Lower leg skin (tissue), 4 donors: ENCODE measurements at places on chromosomes 5 and 9.
A peak's percentile ranks its signal among the peaks of the same experiment; 100 is the strongest.

GRCh38 chr5:44388321-44389089, 715 bp downstream of the FGF10 start:
- no peak for DNase-seq

GRCh38 chr5:73678322-73678740, 52.3 kb downstream of the ARHGEF28 start:
- no peak for DNase-seq

- DNase-seq = no peak
Observed at GRCh38 chr5:113058706-113059226, 82.2 kb downstream of the DCP2 start.

- DNase-seq = no peak
Observed at GRCh38 chr9:5560443-5561100, 50.2 kb downstream of the PDCD1LG2 start.

DNA sequence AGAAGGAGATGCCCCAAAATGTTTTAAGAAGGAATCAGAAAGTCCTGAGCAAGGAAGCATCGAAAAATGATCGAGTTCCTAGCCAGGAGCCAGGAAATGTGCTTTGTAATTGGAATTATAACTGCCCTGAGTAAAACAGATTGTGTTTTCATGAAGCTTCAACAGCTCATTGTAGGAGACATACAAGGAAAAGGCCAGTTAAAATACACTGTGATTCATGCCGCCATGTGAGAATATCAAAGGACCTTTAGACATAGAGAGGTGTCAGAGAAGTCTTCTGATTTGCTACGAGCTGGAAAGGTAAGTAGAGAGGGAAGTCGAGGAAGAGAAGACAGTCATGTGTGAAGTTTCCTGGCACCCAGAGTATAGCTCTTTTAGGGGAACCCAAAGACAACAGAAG, 60.9 kb downstream of the NR3C1 start:
- no peak for DNase-seq

DNA sequence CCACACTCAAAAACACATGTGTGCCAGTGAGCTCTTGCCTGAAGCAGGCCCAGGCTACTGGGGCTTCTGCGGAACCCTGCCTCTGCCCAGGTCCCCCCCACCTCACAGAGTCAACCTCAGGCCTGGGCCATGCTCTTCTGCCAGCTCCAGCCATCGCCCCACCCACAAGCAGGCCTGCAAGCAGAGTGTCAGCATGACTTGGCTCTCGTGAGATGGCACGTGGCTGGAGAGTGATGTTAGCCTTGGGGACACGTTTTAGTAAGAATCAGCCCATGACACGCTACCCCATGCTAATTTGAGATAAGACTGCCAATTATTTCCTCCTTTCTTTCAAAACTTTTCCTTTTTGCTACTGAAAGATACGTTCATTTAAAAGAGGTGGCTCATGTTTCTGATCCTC, 351.7 kb downstream of the IRX2 start:
- DNase-seq = no peak

- DNase-seq = no peak
Observed at GRCh38 chr9:110921705-110922104, 116.6 kb downstream of the LPAR1 start.

DNA sequence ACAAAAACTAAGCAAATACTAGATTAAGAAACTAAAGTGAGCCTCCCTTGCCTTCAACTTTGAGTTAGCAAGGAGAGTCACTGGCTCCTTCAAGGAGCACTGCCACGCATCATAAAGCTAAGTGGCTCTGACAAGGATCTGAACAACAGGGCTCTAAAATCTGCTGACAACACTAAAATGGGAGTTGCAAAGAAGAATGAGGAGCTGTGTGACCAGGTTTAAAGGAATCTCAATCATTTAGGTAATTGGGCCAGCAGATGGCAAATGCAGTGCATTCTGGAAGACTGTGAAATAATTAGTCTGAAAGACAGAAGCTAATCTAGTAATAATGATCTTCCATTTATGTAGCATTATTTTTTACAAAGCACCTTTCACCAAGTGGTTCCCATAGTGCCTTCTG, 297.0 kb upstream of the TAS2R1 start:
- no peak for DNase-seq

DNA sequence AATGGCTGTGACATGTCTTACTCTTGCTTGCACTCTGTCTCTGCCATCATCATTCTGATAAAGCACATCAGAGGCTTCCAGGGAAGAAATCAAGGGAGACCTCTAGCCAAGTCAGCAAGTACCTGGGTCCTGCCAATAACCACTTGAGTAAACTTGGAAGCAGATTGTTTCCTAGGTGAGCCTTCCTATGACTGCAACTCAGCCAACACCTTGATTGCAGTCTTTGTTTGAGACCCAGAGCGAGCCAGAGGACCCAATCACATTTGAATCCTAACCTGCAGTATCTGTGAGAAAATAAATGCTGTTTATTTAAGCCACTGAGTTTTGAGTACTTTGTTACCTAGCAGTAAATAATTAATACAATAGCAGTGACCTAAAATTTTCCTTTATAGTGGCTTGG, 356.8 kb upstream of the CHD1 start:
- DNase-seq = no peak

DNA sequence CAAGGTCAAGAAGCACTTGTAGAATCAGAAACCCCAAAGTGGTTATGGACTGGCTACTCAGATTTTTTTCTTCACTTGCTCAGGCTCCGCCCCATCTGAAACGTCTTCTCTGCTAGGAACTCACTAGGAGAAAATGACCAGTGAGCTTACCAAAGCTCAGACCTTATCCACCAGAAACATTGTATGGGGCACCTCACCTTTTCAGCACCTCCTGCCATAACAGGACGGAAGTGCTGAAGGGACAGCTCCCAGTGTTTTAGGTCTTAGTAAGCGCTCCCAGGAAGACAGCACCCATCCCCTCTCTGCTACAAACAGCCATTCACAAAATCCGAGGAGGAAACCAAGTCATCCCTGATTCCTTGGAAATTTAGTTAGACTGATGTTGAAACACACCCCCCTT, 1.2 kb upstream of the GABRA1 start:
- no peak for DNase-seq

GRCh38 chr5:140725799-140726471, 25.7 kb downstream of the ZMAT2 start:
- DNase-seq = no peak

GRCh38 chr9:127349483-127350113, 47.4 kb upstream of the SLC2A8 start:
- DNase-seq = no peak

GRCh38 chr9:137077010-137077747, at the start of gene UAP1L1:
Gene UAP1L1, plus strand, starts transcription at chr9:137077517. Its CDS starts 16 bp downstream, at chr9:137077533.
- DNase-seq = peak; percentile 95

DNA sequence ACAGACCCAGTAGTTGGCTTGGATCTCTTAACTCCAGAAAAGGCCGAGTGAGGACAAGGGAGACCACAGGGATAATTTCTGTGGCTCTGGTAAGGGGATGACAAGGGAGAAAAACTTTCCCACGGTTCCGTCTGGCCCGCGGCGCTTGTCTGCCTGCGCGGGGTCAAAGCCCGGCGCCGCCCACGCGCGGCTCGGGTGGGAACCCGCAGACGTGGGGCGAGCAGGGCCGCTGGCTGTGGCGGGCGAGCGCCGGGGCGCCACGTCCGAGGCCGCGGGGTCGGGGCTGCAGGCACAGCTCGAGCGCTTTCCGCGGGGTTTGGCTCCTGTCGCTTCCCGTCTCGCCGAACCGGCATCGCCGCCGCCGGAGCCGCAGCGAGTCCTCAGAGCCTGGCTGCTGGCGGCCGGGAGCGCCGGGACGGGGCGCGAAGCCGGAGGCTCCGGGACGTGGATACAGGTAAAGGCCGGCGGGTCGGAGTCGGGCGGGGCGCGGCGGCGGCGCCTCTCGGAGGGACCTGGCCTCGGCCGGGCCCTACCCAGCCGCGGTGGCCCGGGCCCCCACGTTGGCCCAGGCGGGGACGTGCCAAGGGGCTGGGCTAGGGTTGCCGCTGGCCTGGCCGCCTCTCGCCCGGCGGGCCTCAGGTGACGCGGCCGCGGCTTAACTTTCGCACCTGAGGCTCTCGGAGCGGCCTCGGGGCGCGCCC, at the start of gene RNF180:
RNF180 (plus strand) TSS at position 344 of the 701 bp plus-strand sequence. CDS start 34,965 bp downstream, outside the sequence.
- DNase-seq = no peak

- DNase-seq = no peak
Observed at GRCh38 chr5:75651575-75652238, 40.5 kb downstream of the ANKDD1B start.

- DNase-seq = no peak
Observed at GRCh38 chr5:178227929-178228328, 4.7 kb downstream of the PHYKPL start.

DNA sequence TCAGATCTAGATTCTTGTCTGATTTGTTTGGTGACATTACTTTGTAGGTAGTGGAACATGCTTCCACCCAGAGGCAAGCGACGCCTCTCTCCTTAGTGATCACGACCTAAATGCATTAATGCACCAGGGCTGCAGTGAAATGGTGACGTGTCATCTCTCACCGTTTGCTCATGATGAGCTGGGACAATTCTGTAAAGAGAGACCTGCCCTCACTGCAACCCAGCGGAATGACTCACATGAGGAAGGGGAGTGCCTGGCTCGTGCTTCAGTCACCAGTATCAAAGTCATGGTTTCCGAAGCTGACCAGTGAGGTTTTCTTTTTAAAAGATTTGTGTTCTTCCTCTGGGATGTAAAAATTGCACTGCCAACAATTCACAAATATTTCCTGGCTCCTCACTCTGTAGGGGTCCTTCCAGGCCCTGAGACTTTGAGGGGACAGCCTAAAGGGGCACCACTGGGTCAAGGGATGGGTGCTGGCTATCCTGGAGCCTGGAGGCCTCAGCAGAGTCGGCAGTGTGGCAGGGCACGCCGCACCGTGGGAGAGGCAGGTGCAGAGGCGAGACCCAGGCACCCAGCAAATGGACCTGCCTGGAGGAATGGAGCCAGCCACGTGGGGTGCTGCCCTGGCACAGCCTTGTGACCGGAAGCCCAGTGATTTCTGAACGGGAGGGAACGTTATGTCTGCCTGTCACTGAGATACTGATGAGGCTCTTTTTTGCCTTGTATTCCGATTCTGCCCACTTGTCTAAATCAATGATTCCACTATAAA, 17.3 kb downstream of the QSOX2 start:
- no peak for DNase-seq

GRCh38 chr9:98315067-98315453, 59.6 kb upstream of the TBC1D2 start:
- DNase-seq = no peak

GRCh38 chr5:68333649-68334552, 118.3 kb downstream of the PIK3R1 start:
- no peak for DNase-seq

- DNase-seq = no peak
Observed at GRCh38 chr9:124855944-124856765, 2.9 kb downstream of the WDR38 start.

DNA sequence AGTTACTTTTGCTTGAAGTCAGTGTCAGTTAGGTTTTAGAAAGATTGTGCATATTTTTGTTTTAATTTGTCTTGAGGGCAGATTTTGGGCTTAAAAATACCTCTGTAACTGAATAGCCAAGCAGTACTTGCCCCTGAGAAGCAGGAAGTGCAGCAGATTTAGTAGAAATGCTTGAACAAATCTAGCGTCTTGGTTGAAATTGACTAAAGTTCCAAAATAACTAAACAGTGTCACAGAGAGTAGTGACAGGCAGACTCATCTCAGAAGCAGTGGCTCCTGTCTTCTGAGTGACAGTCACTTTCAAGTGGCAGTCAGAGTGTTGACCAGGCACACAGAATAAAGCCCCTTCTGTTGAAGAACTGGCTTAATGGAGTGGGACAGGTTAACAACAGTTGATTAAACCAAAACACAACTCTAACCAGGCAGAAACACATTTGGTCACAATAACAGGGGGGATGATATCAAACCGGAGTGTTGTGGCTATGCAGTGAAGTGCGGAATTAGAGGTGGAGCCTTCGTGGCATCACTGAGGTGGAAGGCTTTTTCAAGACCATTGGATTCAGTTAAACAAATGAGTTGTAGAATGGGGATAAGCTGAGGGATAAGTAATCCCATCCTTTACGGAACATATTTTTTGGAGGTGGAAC, 29.1 kb downstream of the TRIO start:
- DNase-seq = no peak

DNA sequence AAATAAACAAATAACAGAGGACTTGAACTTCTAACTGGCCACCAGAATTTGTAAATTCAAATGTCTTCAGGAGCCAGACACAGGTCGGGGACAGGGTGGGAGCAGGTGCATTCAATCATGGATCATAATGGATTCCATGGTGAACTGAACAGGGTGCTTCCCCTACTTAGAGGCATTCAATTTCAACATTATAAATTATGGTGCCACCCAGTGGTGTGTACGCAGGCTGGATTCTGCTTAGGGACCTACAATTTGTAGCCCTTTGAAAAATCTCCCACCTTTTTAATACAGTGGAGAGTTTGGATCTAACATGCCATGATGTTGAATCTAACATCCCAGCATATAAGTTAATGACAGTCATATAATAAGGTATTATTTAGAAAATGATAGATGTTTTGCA, 22.3 kb downstream of the KLF9 start:
- DNase-seq = no peak
